ENCODE measurements at places on chromosomes 3 and 15. TPM values are rescaled to one million over a fixed set of nuclear protein-coding genes. Genes with fewer than 3 reads are reported as not detected.

The NTRK3 gene
- not detected for total RNA-seq

The DLL4 gene
- not detected for total RNA-seq

The SEMA7A gene
- total RNA-seq = 14.3 TPM

The THBS1 gene
- 26.4 TPM for total RNA-seq

The SERPINI2 gene
- total RNA-seq = not detected

The NR2F2 gene
- total RNA-seq = 16.2 TPM

The IL17RB gene
- not detected for total RNA-seq

The RARB gene
- 0.62 TPM for total RNA-seq

The IL17RE gene
- 1.3 TPM for total RNA-seq

The CFAP20DC gene
- total RNA-seq = 6.5 TPM

The PGBD4 gene
- total RNA-seq = 1.3 TPM

The IQCF5 gene
- not detected for total RNA-seq

The P2RY12 gene
- total RNA-seq = not detected

The NEDD4 gene
- total RNA-seq = 60.2 TPM

The SEMA5B gene
- not detected for total RNA-seq

The PTX3 gene
- total RNA-seq = 151 TPM

The ECE2 gene
- not detected for total RNA-seq

The OXSR1 gene
- total RNA-seq = 38.8 TPM

The WDR72 gene
- not detected for total RNA-seq

The CFAP100 gene
- not detected for total RNA-seq

The ANKRD63 gene
- total RNA-seq = not detected

The ABHD2 gene
- 25.7 TPM for total RNA-seq

The TRPM1 gene
- total RNA-seq = 0.05 TPM

The HESX1 gene
- not detected for total RNA-seq

The C3orf85 gene
- not detected for total RNA-seq

The CACNA2D2 gene
- 0.22 TPM for total RNA-seq

The TOP2B gene
- total RNA-seq = 131 TPM

The SCN11A gene
- not detected for total RNA-seq

The DCBLD2 gene
- total RNA-seq = 808 TPM

The DUOXA2 gene
- not detected for total RNA-seq

The ZNF385D gene
- total RNA-seq = not detected

The SLC6A20 gene
- not detected for total RNA-seq

The ACKR2 gene
- total RNA-seq = not detected

The CEMIP gene
- total RNA-seq = 18.1 TPM

The SERINC4 gene
- total RNA-seq = not detected

The RHO gene
- total RNA-seq = not detected

The CKMT1A gene
- not detected for total RNA-seq

The ZNF662 gene
- not detected for total RNA-seq

The SUSD5 gene
- 11.6 TPM for total RNA-seq

The STAC gene
- total RNA-seq = 1.2 TPM

The HYAL1 gene
- total RNA-seq = 0.72 TPM

The C3orf62 gene
- 0.67 TPM for total RNA-seq

The CPLX3 gene
- not detected for total RNA-seq

The CCDC50 gene
- total RNA-seq = 94.5 TPM

The MUC4 gene
- not detected for total RNA-seq

The AGBL1 gene
- not detected for total RNA-seq

The RHOV gene
- 1.4 TPM for total RNA-seq

The COX17 gene
- 46.2 TPM for total RNA-seq

The FMN1 gene
- 0.36 TPM for total RNA-seq

The PLCH1 gene
- 0.50 TPM for total RNA-seq

The OCA2 gene
- not detected for total RNA-seq

The MASP1 gene
- total RNA-seq = not detected

The FEZF2 gene
- total RNA-seq = not detected

The MUSTN1 gene
- 0.22 TPM for total RNA-seq
